ENCODE measurements at places on chromosomes 3 and 15. TPM values are rescaled to one million over a fixed set of nuclear protein-coding genes. Genes with fewer than 3 reads are reported as not detected.

GNB4 gene
- 128 TPM for total RNA-seq

SAXO2 gene
- 1.6 TPM for total RNA-seq

GOLGA6A gene
- not detected for total RNA-seq

UCN2 gene
- total RNA-seq = 2.6 TPM

THAP10 gene
- 1.7 TPM for total RNA-seq

RBM5 gene
- 200 TPM for total RNA-seq

ESYT3 gene
- 0.97 TPM for total RNA-seq

ZNF385D gene
- 1.6 TPM for total RNA-seq

MYZAP gene
- not detected for total RNA-seq

IL17RB gene
- total RNA-seq = 0.49 TPM

SLC22A14 gene
- 0.49 TPM for total RNA-seq

LIPH gene
- total RNA-seq = not detected

C3orf49 gene
- not detected for total RNA-seq

TLR9 gene
- total RNA-seq = not detected

TASOR gene
- 100.0 TPM for total RNA-seq

BOC gene
- 60.7 TPM for total RNA-seq

BCL2A1 gene
- not detected for total RNA-seq

C2CD4A gene
- not detected for total RNA-seq

SLC2A2 gene
- total RNA-seq = under 0.01 TPM

ISY1 gene
- total RNA-seq = 29.1 TPM

MCTP2 gene
- 29.9 TPM for total RNA-seq

AP3B2 gene
- total RNA-seq = 1.6 TPM

ACP3 gene
- under 0.01 TPM for total RNA-seq

GRM7 gene
- total RNA-seq = 0.16 TPM

PEX5L gene
- 0.24 TPM for total RNA-seq

CELF6 gene
- total RNA-seq = 0.16 TPM

ATP13A5 gene
- total RNA-seq = not detected

SMAD6 gene
- total RNA-seq = 19.3 TPM

UPK1B gene
- not detected for total RNA-seq

LRRC57 gene
- total RNA-seq = 14.1 TPM

ZKSCAN7 gene
- total RNA-seq = 10.5 TPM

PTX3 gene
- total RNA-seq = 515 TPM

GOLGA6L7 gene
- not detected for total RNA-seq

PP2D1 gene
- not detected for total RNA-seq

UBAP1L gene
- 2.2 TPM for total RNA-seq

CCDC191 gene
- total RNA-seq = 3.6 TPM

SLC28A2 gene
- not detected for total RNA-seq

TRPM1 gene
- total RNA-seq = not detected

PARP3 gene
- 26.1 TPM for total RNA-seq

GHRL gene
- 0.36 TPM for total RNA-seq

CFAP100 gene
- total RNA-seq = not detected

PPCDC gene
- 11.1 TPM for total RNA-seq

Measured in hair follicle dermal papilla cell (primary cell).